ENCODE measurements at places on chromosomes 5 and 9. TPM values are rescaled to one million over a fixed set of nuclear protein-coding genes. Genes with fewer than 3 reads are reported as not detected.

Gene SLC1A1
- total RNA-seq: 28.7 TPM

Gene TMC1
- total RNA-seq: 0.37 TPM

Gene LCN9
- total RNA-seq: not detected

Gene SLC36A3
- not detected for total RNA-seq

Gene IL12B
- total RNA-seq: under 0.01 TPM

Gene FOXE1
- not detected for total RNA-seq

Gene PCDHGA12
- total RNA-seq: 19.2 TPM

Gene OMD
- 0.20 TPM for total RNA-seq

Gene ZFP37
- 0.73 TPM for total RNA-seq

Gene INVS
- total RNA-seq: 19.8 TPM

Gene LECT2
- not detected for total RNA-seq

Gene CMYA5
- 0.59 TPM for total RNA-seq

Gene CNTNAP3B
- not detected for total RNA-seq

Gene TXNDC15
- total RNA-seq: 103 TPM

Gene SPINK13
- not detected for total RNA-seq

Gene PSAT1
- 42.0 TPM for total RNA-seq

Gene NME5
- 3.3 TPM for total RNA-seq

Gene CDC42SE2
- 19.7 TPM for total RNA-seq

Gene RMND5B
- 13.2 TPM for total RNA-seq

Gene ROPN1L
- total RNA-seq: 1.1 TPM

Gene ENHO
- total RNA-seq: not detected

Gene PRDM9
- not detected for total RNA-seq

Gene TLR4
- total RNA-seq: 8.8 TPM

Gene PCDHGA11
- 11.8 TPM for total RNA-seq

Gene AGXT2
- total RNA-seq: not detected

Gene PPIC
- 15.8 TPM for total RNA-seq
